Gastroesophageal sphincter (tissue), 4 donors: ENCODE measurements at places on chromosomes 1 and 21.

- ATAC-seq = peak; percentile 14
Measured at GRCh38 chr1:155126556-155127104, 1.0 kb upstream of the EFNA1 start.

DNA sequence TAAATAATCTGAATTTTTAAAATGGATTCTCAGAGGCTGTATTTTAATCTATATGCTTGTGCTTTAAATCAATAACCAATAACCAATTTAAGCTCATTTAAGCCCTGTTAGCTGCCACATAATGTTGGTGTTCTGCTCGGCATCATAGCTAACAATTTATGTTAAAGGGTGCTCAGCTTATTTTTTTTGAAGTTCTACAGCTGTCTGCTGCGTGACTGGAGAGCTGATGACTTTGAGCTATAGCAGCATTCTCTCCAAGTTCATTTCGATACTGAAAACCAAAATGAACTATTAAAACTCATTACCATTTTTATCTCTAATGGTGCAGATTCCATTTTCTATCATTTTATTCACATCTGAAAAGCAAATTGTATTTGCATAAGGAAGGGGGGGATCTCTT lies 357.8 kb downstream of the AJAP1 start:
- no peak for ATAC-seq

- ATAC-seq = no peak
Measured at GRCh38 chr1:41723786-41724185, 194.9 kb downstream of the HIVEP3 start.

GRCh38 chr1:46030876-46031660 lies 101.4 kb downstream of the PIK3R3 start:
- no peak for ATAC-seq

DNA sequence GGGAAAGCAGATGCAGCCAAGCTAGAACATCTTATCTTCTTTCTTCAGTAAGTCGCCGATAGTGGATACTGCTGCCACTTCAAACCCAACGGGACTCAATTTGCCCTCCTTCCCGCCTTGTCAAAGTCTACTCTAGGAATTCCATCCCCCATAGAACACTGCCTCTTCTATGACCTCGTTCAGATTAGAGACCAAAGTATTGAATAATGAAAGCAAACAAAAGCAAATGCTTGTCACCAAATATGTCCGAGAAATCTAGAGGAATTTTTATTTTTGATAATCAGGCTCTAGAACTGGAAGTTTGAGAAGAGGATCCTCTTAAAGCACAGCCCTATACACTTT lies 853 bp upstream of the RRAGC start:
- ATAC-seq = no peak

GRCh38 chr1:63893976-63894375 lies 120.2 kb downstream of the ROR1 start:
- no peak for ATAC-seq
